ENCODE measurements at places on chromosomes 5 and 9. TPM values are rescaled to one million over a fixed set of nuclear protein-coding genes. Genes with fewer than 3 reads are reported as not detected.

CCL27 gene
- total RNA-seq: not detected

DNA sequence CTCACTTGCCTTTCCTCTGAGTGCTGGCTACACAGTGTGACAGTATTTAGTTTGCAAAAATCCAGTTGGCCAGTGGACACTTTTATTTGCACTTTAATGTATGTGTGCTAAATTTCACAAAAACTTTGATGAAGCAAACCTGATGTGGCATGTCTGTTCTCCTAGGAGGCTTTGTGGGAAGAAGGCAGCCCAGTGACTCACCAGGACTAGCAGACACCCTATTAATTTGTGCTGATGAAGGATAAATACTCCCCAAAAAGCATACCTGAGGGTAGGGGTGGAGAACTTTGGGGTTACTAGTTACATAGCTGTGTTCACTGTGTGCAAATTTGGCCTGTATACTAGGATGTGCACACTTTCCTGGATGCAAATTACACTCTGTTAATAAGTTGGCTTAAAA is 39.3 kb upstream of the IPPK start:
- no peak for DNase-seq

IFNE gene
- total RNA-seq: not detected

GRCh38 chr5:106825374-106825773 is 845.4 kb downstream of the EFNA5 start:
- no peak for DNase-seq

DNA sequence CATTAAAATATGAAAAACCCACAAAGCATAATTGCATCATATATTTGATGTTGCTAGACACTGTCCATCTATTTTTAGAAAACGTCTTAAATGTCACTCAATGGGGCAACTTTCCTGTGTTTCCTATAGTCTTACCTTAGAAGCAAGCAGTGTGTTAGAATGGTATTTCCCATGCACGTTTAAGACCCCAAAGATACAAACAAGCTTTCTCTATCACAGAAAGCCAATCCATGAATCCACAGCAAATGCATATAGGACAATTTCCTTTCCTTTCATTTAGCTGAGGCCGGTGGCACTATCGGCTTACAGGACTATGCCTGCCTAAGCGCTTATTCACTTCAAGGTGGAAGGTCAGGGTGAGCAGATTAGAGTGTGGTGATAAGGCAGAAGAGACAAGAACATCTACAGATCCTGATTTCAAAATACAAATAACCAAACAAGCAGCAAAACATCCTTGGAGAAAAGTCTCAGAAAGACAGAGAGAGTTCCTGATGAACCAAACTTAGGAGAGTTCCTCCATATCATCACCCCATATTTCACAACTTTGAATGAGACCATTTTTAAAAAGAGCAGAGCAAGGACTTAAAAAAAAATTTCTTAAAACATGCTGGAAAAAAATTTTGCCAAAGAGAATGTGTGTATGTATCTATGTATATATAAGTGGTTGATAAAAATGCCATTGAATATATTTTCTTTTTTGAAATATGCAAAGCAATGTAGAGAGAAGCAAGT is 57.2 kb downstream of the MEF2C start:
- no peak for DNase-seq

ZNF367 gene
- total RNA-seq: 0.75 TPM

DNA sequence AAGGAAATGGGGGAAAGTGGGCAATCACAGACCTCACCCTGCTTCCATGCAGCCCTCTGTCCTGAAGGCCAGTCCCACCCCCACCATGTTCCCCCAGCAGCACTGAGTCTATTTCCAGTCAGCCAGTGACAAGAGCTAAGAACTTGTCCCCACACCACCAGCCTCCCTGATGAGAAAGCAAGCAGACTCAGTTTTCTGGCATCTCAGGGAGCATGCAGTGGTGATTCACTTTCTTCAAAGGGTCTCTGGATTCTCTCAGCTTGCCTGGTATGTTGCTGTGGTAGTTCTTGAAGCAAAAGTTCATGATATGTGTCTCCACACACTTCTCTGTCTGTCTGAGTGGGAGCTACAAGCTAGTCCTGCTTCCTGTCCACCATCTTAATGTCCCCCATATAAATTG is 799.9 kb upstream of the TYRP1 start:
- no peak for DNase-seq

DNA sequence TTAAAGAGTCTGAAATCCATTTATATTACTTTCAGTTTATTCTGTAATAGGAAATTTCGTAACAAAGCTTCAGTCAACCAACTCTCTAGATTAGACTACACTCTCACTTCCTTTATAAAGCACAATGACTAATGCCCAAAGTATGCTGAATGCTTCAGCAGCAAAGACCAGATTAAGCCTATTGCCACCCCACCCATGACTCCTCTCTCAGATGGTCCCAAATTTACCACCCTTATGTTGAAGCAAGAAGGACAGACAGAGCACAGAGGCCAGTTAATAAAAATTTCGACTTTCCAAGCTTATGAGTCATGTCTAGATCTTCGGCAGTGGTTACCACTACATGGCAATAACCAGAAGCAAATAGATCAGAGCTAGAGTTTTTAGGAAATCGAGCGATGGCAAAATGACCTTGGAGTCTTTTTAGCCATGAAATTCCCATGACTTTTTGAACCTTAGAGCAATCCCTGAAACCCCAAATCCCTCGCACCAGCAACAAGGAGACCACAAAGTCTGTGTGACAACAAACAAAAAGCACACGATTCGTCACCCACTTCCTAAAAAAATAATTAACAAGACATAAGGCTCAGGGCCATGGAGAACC is 287.8 kb upstream of the RASA1 start:
- DNase-seq: peak; percentile 63

DNA sequence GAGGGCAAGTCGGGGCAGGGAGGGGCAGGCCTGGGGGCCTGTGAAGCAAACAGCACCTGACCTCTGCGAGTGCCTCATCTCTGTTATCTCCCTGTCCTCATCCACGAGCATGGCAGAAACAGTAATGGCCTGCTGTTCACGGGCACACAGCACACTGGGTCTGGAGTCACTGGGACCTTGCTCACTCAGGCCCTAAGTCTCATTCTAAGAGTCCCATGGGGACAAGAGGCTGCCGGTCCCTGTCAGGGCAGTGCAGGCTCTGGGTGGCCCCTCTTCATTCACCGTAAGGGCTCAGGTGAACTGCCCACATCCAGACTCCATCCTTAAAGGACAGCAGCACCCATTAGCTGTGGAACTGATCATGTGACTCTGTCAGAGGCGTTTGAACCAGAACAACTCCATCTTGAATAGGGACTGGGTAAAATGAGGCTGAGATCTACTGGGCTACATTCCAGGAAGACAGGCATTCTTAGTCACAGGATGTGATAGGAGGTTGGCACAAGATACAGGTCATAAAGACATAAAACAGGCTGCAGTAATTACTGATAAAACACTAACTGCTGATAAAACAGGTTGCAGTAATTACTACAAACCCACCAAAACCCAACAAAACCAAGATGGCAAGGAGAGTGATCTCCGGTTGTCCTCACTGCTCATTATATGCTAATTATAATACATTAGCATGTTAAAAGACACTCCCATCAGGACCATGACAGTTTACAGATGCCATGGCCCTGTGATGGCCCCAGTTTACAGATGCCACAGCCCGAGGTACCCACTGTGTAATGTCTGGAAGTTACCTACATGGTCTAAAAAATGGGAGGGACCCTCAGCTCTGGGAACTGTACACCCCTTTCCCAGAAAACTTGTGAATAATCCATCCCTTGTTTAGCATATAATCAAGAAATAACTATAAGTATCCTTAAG is 28.7 kb downstream of the BICD2 start:
- DNase-seq: no peak

GRCh38 chr5:26761446-26761845 is 276.9 kb downstream of the CDH9 start:
- DNase-seq: no peak

- DNase-seq: no peak
These were observed 21.5 kb downstream of the PALM2AKAP2 start for GRCh38 chr9:109801484-109801883.

CTXN3 gene
- total RNA-seq: not detected

PAIP2 gene
- total RNA-seq: 97.6 TPM

DNA sequence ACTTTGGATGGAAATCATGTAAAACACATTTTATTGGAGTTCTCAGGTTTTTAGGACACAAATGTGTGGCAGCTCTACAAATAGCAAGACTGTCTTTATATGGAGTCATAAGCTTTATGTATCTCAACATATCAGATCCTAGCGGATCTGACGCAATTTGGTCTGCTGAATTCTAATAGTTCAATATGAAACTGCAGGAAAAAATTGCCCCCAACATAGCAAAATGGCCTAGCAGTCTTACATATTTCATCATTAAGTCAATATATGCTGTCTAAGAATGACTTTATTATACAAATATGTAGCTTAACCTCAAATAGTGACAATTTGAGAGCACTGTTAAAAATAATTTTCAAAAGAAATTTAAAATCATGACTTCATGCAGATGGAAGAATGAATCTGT is 244.3 kb downstream of the TAF11L14 start:
- no peak for DNase-seq

Data from right atrium auricular region (tissue), 2 donors.